NB4 (cell line): ENCODE measurements at places on chromosomes 5 and 9.

DNA sequence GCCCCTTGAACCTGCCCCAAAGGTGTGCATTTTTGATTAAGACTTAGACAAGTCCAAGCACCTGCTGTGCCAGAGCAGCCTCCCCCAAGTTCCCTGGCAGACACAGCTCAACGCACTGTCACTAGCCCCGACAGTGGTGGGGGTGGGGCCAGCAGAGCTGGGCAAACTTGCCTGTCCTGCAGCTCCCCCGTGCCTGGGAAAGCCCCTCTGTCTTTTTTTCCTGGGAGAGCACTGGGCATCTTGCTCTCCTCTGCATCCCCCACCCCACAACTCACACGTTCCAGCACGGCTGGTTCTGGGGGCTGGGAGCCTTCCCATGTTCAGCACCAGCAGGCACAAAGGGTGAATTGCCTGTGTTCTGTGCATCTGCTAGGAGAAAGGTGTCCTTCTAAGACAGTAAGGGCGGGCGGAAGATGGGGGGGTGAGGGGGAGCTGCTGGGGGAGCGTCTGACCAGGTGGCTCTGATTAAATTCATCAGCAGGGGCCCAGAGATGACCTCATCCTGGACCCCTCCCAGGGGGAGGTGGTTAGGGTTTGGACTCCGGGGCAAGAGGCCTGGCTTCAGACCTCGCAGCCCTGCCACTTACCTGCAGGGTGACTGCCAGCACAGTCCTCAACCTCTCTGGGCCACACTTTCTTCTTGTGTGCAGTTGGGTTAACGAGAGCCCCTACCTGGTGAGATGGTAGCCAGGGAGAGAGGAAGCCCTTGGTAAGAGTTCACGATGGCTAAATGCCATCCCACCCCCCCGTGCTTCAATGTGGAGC lies 23.5 kb downstream of the HMCN2 start:
- DNase-seq, result no peak

DNA sequence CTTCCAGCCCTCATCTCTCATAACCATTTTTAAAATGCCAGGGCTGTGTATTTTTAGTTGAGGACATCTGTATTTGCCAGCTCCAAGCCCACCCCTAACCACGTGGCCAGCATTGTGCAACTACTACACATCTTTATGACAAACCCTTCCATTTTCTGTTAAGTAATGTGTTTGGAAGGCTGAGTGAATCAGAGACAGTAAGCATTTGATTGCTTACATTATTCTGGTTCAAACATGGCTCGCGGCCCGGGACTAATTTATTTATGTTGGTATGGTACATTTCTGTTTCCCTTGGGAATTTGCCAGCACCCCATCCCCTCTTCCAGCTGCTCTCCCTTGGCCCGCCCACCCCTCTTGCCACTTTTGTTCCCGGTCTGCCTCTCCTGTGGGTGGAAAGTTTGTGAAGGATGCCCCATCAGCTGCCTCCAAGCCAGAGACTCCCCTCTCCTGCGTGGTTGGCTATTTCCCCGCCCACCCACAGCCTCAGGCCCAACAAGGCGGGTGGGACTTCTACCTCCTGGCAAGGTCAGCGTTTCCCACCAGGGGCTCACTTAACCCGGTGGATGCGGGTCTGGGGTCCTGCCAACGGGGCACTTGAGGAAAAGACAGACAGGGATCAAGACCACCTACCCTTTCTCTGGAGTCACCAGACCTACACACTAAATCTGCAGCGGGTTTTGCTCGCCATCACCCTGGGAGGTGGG lies 162.2 kb downstream of the HSD17B3 start:
- DNase-seq, result peak; percentile 84

DNA sequence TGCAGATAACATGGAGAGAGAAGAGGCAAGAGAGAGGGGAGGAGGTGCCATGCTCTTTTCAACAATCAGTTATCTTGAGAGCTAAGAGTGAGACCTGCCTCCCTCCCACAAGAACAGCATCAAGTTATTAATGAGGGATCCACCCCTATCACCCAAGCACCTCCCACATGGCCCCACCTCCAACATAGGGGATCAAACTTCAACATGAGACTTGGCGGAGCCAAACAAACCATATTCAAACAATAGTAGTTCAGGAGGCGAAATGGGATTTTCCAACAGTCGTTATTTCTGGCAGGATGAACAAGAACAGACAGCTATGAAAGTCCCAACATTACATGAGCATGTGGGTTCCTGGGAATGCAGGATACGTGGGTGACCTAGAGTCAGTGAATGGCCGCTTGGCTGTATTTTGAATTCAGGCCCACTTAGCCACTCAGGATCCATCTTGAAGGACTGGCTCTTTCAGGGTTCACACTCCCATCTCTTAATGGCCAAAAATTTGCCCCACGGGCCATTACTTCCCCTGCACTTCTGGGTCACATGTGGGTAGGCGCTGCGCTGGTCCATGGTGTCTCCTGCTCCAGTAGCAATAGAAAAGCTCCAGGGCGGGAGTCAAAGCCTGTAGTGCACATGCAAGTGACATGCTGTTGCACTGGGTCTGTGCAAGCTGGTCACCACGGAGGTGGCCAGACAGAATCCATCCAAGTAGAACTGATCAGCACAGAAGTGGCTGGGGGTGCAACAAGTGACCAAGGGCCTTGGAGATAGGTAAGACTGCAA lies 7.1 kb upstream of the FAF2 start:
- no peak for DNase-seq

- DNase-seq, result no peak
These were observed 225.0 kb upstream of the PRR16 start for GRCh38 chr5:120239086-120239485.

DNA sequence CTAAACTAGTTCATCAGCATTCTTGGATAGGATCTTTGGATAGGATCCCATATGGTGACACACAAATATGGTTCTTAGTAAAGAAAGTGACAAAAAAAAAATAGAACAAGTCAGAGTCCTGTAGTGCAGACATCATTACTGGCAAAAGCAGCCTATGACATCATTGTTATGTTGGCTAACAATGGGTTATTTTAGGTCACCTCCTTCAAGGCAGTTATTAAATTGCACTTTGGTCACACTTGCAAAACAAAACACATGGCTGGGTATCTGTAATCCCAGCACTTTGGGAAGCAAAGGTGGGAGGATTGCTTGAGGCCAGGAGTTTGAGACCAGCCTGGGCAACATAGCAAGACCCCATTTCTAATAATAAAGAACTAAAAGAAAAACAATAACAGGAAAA lies 185.9 kb downstream of the KIAA0825 start:
- peak; percentile 43 for DNase-seq

DNA sequence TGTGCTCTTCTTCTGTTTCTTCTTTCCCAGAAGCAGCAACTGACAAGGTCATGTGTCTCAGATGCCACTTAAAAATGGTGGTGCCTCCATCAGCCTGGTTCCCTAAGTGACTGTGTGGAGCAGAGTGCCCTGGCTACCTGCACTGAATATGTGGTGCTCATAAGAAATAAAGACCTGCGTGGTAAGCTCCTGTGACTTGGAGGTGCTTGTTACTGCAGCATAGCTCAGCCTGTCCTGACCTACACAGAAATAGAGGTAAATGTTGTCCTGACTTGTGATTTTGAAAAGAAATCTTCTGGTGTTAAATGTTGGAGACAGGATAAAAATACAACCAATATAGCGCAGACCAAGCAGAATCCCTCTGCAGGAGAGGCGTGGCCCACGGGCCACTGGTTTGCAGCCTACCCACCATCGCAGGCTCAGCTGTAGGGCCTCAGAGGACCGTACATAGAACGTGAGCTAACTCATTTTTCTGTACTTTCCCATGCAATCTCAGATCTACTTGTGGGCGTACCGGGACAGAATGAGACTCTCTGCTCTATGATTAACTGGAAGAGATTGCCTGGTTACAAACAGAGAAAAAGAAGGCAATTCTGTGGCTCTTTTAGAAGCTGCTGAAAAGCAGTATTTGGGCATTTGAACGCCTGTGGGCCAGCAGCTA lies 79.4 kb upstream of the UNC5A start:
- no peak for DNase-seq

- DNase-seq, result peak; percentile 32
These were observed 78.2 kb downstream of the ANKRD55 start for GRCh38 chr5:56154732-56155484.

- no peak for DNase-seq
These were observed 6.3 kb downstream of the NOXA1 start for GRCh38 chr9:137429546-137429890.

- no peak for DNase-seq
These were observed 131.7 kb downstream of the ACTL7B start for GRCh38 chr9:108724122-108724521.

GRCh38 chr9:33458444-33458843 lies 11.1 kb upstream of the AQP3 start:
- DNase-seq, result peak; percentile 63

DNA sequence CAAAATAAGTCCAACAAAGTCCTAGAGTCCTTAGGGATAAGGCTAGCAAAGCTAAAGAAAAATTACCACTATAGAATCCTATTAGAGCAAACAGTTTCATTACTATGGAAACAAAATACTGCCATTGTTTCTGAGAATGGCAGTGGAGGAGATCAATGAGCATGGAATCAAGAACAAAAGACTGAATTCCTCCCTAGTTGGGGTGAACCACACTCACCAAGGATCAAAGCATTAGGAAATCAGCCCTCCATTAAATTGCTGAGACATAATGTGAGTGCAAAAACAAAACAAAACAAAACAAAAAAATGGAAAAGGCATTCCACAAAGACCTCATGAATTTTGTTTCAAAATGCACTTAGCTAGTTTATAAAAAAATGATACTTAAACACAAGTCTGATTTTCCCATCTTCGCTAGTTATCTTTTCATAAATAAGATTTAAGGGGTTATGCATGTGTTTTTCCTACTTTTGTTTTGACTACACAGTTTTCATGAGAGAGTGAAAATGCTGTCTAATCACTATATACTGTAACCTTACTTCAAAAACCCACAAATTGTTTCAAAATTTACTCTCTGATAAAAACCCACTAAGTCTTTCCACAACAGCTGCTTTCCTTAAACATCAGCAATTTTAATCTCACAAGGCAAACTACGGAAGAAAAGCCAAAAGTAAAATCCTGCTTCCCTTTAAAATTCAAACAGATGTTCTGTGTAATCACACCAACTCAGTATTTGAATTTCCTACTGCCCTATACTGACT lies 9.7 kb downstream of the SERINC5 start:
- DNase-seq, result no peak

DNA sequence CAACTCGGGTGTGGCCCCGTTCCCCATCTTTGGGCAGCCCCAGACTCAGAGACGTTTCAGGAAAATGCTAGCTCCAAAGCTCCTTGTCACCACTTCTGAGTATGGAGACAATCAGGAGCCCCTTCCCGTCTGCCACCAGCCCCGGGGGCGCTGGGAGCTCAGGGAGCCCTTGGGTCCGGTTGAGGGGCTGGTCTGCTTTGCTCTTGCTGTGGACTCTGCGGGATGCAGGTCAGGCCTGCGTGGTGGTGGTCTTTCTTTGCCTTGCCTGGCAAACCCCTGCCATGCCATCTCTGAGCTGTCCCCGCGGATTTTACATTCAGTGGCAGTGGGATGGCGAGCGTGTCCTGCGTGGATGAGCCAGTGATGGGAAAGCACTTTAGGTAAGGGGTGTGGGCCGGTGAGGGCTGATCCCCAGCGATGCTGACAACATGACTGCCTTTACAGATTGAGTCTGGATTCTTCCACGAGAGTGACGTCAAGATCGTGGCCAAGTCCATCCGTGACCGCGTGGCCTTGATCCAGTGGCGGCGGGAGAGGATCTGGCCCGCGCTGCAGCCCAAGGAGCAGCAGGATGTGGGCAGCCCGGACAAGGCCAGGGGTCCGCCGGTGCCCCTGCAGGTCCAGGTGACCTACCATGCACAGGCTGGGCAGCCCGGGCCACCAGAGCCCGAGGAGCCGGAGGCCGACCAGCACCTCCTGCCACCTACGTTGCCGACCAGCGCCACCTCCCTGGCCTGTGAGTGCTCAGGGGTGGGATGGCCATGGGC lies 63.3 kb downstream of the WNK2 start:
- DNase-seq, result no peak

DNA sequence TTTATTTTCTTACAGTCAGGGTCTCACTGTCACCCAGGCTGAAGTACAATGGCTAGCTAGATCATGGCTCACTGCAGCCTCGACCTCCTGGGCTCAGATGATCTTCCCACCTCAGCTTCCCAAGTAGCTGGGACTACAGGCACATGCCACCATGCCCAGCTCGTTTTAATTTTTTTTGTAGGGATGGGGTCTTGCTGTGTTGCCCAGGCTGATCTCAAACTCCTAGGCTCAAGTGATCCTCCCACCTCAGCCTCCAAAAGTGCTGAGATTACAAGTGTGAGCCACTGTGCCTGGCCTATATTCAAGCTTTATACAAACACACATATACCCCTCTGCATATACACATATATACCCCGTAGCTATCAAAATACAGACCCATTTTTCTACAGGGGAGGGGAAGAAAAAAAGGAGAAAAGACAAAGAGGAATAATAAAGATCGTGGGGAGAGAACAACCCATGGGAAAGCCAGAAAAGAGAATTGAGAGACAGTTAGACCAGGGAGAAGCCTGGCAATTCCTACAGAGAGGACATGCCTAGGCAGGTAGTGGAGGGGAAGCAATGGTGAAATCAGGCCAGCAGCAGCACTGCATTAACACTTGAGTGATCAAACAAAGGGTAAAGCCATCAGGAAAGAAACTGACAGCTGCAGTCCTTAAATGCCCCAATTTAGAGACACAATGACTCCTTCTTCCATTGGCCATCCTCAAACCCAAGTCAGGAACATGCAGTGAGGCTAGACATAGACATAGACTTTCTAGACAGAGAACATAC lies 102.7 kb downstream of the EFNA5 start:
- no peak for DNase-seq

- no peak for DNase-seq
These were observed 50.4 kb upstream of the SYNPO start for GRCh38 chr5:150589862-150590601.

DNA sequence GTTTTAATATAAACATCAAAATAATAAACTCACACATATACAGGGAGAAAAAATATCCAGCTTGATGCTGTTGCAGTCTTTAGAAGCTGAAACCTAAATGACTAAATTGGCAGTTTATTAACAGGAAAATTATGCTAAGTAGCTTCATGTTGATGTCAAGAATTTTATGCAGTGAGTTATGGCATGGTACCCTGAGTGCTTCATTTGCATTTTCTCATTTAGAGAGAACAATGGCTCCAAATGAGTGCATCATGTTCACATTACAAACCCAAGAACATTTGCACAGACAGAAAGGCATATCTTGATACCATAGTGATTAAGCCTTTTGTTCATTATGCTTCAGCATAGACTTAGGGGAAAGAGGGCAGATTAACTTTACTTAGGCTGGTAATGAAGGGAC lies 102.9 kb upstream of the FSTL4 start:
- DNase-seq, result no peak

GRCh38 chr5:177378884-177379883 lies 5.0 kb upstream of the SLC34A1 start:
- DNase-seq, result peak; percentile 60
